ENCODE measurements at places on chromosomes 5 and 9.

GRCh38 chr5:146924132-146924531 is 45.6 kb upstream of the PPP2R2B start:
- DNase-seq = no peak

DNA sequence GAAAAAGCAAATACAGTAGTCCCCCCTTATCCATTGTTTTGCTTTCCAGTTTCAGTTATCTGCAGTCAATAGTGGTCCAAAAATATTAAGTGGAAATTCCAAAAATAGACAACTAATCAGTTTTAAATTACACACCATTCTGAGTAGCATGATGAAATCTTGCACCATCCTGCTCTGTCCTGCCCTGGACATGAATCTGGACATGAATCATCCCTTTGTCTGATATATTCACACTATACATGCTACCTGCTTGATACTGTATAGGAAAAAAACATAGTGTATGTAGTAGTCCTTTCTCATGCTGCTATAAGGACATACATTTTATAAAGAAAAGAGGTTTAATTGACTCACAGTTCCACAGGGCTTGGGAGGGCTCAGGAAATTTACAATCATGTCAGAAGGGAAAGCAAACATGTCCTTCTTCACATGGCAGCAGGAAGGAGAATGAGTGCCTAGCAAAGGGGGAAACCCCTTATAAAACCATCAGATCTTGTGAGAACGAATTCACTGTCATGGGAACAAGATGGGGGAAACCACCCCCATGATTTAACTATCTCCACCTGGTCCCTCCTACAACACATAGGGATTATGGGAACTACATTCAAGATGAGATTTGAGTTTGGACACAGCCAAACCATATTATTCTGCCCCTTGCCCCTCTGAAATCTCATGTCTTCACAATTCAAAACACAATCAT is 153.9 kb downstream of the ARRDC3 start:
- no peak for DNase-seq

DNA sequence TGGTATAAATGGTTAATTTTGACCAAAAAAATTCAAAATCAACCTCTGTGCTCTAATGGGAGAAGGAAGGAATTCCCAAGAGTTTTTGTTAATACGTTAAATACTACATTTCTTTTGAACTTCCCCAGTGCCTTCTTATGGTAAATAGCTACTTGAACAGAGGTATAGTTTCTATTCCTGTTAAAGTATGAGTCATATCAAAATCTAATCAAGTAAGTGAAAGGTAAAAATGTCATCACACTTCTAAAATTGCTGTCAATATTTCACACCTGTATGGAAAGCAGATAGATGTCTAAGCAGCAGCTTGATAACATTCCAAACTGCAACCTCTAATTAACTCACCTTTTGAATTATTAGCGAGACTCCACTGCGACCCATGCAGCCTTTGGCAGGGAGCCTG is 214.1 kb upstream of the MEF2C start:
- DNase-seq = no peak

GRCh38 chr9:3468421-3469205 is 57.2 kb downstream of the RFX3 start:
- no peak for DNase-seq

GRCh38 chr9:20659474-20659967 is 24.5 kb upstream of the FOCAD start:
- no peak for DNase-seq

DNA sequence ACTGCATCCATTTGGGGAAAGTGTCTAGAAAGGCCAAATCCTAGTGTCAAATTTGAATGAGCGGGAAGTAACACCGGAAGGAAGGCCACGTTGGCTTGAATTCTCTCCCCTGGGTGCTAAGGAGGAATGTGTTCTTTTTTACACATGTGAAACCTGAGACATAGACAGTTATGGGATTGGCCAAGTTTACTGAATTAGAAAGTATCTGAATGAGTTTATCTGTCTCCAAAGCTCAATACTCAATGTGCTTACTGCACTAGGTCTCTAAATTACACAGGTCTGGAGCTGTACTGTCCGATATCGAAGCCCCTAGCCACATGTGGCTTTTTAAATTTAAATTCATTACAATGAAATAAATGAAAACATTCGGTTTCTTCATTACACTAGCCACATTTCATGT is 6.0 kb downstream of the DMRT1 start:
- no peak for DNase-seq

DNA sequence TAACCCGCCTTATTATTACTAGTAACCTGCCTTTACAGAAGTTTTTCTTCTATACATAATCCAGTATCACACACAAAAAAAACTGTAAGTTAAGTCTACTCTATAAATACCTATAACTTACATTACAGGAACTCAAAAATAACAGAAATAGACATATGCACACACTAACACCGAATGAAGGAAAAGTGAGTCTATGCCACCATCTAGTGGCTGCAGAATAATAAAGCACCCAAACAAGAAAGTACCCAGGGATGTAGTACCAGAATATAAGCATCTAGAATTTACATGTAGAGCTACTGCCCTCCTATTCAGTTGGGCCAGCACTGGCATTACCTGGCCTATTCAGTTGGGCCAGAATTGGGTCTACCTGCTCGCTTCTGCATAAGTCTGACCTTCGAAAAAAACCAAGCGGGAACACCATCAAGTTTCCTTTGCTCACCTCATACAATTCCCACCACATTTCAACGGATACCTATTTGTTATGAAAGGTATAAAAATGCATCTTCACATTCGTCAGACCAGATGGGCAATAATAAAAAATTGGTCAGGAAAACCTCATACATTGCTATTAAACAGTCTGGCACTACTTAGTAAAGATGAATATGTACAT is 4.0 kb upstream of the NIPSNAP3A start:
- DNase-seq = no peak

GRCh38 chr5:117455236-117456233 is 880.9 kb upstream of the SEMA6A start:
- no peak for DNase-seq

- DNase-seq = no peak
Measured at GRCh38 chr9:102049586-102050246, 311.3 kb upstream of the GRIN3A start.

DNA sequence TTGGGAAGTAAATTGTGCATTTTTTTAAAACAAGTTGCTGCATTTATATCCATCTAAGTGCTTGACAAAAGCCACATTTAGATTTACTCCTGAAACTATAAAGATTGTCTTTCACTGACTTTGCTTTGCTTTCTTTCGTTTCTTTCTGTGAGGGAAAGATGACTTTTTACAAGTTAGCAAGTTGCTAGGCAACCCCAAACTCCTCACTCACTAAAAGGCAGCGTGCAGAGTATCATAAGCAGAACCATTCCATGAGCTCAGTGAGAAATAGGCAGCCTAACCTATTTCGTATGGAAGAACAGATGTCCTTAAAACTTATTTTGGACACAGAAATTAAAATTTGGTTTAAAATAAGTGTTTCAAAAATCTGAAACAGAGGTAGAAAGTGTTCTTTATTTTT is 29.0 kb downstream of the KLF9 start:
- DNase-seq = no peak

DNA sequence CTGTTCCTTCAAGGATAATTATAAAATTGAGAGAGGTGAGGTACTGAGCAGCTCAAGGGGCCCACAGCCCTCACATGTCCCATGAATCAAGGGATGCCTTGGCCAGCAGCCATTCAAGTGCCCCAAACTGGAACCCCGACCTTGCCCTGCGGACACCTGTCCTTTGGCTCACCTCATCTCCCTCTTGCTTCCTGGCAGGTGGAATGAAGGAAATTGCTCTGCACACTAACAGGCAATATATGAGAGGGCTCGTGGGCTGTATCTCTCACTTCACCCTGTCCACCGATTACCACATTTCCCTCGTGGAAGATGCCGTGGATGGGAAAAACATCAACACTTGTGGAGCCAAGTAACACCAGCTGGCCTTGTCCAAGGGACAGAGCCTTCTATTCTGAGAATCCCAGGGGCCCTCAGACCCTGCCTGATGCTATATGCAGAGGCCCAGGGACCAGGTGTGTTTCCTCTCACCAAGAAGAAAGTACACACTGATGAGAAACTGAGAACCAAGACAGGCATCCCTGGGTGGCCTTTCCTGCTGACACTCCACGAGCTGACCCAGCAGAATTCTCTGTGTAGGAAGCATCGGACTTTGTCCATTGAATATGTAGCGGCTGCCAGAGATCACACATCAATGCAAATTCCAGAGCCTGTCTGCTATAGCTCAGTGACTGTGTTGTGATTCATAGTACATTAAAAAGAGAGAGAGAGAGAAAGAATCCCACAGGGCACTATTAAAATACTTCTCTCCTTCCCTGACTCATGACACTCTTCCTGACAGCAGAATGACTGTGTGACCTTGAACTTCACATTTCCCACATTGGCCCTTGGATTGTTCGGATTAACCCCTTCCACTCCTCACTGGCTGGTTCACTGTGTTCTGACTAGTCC is 92.6 kb downstream of the LIFR start:
- DNase-seq = peak; percentile 60

DNA sequence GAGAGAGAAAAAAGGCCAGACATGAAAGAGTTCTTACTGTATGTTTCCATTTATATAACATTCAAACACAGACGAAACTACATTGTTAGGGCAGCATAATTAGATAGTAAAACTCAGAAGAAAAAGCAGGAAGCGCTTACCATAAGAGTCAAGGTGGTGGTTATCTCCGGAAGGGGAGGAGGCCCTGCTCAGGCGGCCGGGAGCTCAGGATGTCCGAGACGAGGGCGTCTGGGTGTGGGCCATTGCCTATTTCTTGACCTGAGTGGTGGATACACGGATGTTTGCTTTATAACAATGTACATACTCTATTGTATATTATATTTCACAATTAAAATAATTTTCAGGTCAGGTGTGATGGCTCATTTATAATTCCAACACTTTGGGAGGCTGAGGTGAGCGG is 80.9 kb upstream of the COL5A1 start:
- DNase-seq = no peak

DNA sequence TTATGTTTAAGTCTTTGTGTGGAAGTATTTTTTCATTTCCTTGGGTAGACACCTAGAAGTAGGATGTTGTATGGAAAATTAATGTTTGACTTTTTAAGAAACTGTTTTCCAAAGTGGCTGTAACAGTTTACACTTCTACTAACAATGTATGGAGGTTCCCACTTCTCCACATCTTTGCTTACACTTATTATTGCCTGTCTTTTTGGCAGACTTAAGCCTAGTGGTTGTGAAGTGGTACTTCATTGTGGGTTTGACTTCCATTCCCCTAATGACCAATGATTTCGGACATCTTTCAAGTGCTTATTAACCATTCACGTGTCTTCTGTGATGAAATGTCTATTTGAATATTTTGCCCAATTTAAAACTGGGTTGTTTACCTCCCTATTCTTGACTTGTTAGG is 91.5 kb upstream of the CDKN2B start:
- DNase-seq = no peak

DNA sequence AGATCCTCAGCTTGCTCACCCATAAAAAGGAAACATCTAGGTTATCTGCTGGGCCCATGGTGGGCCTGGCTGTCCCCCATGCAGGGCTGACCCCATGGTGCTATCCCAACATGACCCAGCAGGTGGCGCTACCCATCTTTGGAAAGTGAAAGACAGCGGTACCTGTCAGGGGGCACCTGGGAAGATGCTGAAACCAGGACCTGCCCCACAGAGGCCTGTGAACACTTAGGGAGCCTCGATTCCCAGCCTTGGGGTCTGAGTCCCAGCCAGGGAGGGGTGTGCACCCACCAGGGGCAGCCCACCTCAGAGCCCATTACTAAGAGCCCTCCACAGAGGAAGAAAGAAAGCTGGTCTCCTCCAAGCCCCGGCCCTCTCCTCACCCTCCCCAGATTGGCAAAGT is 46.6 kb upstream of the IPPK start:
- no peak for DNase-seq

DNA sequence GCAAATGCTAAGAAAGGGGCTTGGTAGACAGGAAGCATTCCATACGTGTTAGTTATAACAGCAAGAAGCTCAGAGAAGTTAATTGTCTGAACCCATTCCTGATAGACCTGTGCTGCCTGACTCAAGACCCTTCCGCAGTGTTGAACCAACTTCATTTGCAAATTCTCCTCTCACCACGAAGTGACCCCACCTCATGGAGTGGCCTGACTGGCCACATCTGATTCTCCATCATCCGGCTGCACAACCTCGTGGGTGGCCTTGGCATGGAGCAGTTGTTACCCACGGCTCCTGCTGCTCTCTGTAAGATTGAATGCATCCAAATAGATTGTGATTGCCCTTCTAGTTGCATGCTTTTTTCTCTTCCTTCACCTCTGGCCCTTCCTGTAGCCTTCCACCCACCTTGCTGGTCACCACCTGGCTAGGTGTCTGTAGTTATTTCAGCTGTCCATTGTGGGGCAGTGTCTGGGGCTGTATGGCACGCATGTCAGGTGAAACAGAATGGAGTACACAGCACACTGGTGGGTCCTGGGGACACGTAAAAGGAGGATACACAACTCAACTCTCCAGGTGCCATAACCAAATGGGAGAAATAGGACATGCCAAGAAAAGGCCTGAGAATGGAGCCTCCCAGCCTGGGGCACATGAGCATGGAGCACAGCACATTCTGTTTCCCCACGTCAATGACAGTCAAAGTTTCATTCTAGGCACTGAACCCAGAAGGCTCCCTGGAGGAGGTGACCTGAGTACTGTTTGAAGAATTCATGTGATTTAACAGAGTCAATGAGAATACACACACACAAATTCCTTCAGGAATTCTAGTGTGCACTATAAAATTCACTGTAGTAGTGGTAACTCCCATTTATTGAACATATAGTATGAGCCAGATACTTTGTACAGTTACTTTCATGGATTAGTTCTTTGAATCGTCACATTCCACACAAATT is 70.5 kb upstream of the PTCH1 start:
- DNase-seq = no peak

GRCh38 chr5:82674671-82675070 is 396.5 kb upstream of the RPS23 start:
- no peak for DNase-seq

- peak; percentile 59 for DNase-seq
Measured at GRCh38 chr5:52799358-52799982, 11.8 kb downstream of the ITGA1 start.

DNA sequence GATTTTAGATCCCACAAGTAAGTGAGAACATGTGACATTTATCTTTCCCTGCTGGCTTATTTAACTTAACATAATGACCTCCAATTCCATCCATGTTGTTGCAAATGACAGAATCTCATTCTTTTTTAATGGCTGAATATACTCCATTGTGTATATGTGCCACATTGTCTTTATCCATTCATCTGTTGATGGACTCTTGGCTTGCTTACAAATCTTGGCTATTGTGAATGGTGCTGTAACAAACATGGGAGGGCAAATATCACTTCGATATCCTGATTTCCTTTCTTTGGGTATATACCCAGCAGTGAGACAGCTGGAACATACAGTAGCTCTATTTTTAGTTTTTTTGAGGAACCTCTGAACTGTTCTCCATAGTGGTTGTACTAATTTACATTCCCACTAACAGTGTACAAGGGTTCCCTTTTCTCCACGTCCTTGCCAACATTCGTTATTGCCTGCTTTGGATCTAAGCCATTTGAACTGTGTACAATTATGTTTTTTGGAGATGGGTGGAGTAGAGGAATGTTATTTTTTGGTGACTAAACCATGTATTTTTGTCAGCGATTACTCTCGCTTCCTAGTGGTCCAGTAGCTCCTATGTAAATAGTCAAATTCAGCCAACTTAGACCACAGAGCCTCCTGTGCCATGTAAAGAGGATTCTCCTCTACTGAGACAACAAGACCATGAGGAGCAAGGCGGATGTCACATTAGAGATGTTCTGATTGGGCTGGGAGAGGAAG is 60.6 kb downstream of the TNFSF15 start:
- no peak for DNase-seq
